ENCODE measurements at places on chromosomes 3 and 15.

DNA sequence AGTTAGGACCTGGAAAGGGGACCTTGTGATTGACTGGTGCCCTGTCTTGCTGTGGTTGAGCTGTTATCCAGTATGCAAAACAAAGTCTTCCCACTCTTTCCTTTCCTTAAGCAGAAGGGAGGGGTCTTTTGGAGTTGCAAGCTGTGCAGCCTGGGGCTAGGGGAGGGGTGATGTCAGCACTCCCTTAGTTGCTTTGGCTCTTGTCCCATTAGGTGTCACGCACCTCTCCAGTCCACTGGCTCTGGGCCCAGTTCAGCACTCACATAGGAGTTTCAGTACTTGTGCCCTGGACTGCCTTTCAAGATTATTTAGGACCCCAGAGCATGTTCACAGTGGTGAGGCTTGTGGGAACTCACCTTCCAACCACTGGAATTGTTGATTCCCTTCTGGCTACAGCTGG is 238.5 kb downstream of the DOCK3 start:
- no peak for DNase-seq

- DNase-seq = peak; percentile 27
Observed at GRCh38 chr3:143120716-143121240, 1.2 kb downstream of the CHST2 start.

DNA sequence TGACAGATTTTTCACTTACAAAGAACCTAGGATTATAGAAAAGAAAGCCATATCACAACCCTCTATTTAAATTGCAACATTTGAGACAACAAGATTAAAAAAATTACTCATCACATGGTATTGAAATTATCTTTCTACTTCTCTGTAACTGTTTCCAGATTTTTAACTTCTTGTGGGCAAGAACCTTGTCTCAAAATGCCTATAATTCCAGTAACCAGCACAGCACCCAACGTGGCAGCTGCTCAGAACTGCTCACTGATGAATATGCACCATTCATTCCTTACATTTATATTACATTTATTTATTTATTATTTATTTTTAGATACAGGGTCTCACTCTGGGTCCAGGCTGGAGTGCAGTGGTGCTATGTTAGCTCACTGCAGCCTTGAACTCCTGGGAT is 216.1 kb downstream of the THRB start:
- DNase-seq = no peak

GRCh38 chr3:156334841-156335545 is 214.6 kb downstream of the KCNAB1 start:
- DNase-seq = no peak

DNA sequence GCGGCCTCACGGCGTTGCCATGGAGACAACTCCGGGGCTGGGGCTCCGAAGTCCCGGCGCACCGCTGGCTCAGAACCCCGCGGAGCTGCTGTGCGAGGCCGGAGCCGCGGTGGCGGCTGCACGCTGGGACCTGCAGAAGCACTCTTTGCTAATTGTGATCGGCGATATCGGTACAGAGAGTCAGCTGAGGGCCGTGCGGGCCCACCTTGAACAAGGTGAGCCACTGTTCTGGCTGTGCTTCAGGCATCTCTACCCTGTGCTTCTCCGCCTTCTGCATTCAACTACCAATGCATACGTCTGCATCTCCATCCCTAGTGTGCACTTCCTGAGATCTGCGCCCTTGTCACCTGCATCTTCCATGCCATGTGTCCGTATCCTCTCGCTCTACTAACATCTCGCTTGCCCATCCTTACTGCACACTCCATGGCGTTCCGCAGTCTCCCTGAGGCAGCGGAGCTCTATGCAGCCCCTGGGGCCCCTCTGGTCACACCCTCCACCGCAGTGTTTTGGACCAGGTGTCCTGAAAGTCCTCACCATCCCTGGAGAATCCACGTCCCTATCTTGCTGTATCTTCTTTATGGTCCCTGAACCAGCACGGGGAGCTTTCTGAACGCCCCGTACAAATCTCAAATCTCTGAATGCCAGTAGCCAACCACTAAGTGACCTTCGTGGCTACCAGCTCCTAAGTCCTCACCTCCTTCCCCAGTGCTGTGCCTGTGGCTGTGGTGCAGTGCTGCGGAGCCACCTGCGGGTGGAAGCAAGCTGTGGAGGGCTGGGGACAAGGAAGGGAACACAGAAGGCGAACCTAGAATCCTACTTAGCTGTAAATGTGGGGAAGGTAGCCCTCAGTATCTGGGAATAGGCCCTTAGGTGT is 6.2 kb upstream of the MAP1A start:
- no peak for DNase-seq

DNA sequence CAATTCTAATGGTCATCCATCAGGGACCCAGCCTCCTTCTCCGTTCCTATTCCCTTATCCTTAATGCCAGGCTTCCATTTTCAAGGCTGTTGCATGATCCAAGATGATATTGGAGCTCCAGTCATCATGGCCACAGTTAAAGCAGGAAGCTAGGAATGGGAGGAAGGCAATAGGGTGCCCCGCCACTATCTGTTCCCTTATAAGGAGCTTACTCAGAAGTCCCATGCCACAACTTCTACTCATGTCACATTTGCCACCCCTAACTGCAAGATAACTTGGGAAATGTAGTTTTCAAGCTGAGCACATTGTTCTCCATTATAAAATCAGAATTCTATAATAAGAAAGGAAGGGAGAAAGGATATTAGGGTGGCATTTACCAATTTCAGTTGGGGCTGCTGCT is 38.6 kb upstream of the SPSB4 start:
- DNase-seq = no peak

DNA sequence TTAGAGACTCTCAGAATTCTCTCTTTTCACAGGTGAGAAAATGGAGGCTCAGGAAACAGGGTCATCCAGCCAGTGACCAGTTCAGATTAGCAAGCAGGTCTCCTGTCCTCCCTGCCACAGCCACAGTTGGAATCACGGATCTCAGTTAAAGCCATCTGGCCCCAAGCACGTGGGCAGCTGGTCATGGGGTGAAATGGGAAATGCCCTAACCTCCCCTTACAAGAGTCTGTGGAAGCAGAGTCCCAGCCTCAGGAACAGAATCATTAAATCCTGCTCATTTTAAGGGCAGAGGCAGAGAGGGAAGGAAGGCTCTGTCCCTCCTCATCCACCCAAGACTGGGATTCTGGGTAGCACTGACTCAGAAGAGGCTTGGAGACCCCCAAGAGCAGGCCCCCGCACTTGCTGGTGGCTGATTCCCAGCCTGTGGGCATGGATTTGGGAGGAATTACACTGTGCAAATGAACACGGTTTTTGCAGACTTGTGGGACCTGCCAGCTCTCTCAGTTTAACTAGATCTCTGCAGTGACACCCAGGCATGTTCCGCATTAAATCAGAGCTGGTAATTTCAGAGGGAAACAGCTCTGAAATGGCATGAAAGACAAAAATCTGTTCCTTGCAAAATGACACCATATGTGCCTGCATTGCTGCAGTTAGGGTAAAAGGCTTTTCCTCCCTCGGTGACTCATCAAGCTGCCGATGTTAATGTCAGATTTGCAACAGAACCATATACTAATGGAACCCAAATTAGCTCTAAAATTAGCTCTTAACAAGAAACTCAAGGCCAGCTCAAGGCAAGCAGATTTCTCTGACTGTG is 89.0 kb downstream of the BDH1 start:
- no peak for DNase-seq

GRCh38 chr3:119690043-119690656 is 12.7 kb upstream of the CFAP91 start:
- DNase-seq = no peak

DNA sequence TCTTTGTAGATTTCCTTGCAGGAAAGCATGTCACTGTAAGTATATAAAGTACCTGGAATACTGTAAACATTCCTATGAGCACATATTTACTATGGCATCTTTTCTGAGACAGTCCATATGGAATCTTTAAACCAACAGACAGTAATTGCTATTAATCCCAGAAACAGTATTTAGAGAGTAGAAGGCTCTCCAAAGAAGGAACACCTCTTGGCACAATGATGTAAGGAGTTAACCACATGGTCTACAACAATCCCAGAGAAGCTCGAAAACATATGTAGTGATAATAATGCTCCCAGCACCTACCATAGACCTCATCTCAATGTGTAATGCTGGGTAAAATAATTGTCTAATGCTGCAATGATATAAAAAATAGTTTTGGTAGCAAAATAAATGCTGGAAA is 95.8 kb upstream of the IL12A start:
- no peak for DNase-seq

DNA sequence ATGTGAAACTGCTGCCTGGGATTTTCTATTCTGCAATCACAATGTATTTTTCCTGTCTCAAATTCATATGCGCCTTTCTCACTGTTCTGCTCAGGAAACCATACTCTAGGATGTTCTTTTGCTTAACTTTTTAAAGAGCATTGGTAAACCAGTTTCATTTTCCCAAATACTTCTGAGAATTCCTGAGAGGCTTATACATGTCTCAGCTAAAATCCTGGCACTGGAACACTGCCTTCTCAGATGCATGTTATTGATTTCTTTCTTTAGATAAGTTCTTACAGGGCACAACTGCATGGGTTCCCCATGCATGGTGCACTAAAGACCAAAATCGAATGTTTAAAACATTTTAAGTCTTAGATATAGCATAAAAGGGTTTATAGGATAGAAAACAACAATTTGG is 178.3 kb upstream of the PLSCR5 start:
- DNase-seq = no peak

DNA sequence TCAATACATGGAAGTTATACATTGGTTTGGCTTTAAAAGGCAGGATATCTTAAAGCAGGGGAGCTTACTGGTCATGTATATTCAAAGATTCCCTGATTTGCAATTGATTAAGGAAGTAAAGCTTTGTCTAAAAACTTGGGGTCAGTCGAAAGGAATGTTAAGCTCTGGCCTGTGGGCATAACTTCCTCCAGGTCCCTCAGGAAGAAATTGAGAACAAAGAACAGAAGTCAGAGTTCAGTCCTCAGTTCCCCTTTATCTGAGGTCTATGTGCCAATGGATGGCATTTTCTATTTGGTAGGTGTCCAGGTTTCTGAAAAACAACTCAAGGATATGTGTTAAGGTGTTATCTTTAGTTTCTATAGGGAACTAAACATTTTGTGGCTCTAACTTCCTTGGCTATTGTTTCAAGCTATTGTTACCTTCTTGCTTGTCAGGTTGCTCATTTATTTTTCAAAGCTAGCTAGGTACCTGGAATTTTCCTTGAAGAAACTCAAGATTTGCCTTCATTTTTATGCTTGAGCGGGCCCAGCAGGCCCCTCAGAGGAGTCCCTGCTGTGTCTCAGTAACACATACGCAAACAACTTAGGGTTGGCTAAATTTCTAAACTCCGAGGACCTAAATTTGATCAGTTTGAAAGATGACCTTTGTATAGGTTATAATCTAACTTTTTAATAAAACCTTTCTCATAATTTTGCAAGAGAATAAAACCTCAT is 135.0 kb upstream of the UBE2E2 start:
- DNase-seq = no peak

DNA sequence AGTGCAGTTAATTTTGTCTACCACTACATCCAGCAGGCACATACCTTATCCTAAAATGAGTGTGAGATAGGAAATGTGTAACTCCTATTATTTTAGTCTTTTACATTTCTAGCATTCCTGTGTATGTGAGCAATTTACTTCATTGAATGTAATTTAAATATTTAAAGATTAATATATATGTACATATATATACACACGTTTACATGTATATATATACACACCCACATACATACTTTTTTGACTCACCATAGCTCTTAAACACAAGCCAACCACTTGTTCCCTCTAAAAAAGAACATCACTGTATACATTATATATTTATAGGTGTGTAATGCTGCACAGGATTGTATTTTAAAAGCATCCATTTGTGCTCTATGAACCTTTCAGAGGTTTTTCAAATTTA is 425.6 kb upstream of the NECTIN3 start:
- no peak for DNase-seq

DNA sequence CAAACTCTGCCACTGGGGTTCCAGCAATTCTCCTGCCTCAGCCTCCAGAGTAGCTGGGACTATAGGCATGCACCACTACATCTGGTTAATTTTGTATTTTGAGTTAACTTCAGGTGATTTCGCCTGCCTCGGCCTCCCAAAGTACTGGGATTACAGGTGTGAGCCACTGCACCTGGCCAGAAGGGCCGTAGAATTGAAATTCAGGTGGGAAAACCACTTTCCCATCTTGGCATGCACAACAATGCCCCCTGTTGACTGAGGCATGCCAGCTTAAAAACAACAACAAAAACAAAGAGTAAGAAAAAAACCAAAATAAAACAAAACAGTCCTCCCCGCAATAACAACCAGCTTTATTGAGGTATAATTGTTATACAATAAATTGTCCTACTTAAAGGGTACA is 32.6 kb upstream of the RAB11A start:
- DNase-seq = no peak

DNA sequence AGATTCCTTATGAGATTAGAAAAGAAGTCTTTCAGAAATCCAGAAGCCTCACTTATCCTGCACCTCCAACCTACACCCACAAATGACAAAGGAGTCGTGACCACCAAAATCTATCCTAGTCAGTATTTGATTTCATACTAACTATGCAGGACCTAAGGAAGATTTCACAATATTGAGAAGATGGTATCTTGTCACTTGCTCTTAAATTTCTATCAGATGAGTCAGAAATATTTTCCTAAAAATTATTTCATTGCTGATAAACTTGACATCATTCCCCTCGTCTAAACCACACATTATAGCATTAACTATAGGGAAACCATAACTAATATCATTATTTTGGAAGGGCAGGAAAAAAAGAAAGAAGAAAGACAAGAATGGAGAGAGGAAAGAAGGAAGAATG is 138.0 kb upstream of the THBS1 start:
- no peak for DNase-seq

- no peak for DNase-seq
Observed at GRCh38 chr15:65529762-65530317, 423 bp upstream of the HACD3 start.

DNA sequence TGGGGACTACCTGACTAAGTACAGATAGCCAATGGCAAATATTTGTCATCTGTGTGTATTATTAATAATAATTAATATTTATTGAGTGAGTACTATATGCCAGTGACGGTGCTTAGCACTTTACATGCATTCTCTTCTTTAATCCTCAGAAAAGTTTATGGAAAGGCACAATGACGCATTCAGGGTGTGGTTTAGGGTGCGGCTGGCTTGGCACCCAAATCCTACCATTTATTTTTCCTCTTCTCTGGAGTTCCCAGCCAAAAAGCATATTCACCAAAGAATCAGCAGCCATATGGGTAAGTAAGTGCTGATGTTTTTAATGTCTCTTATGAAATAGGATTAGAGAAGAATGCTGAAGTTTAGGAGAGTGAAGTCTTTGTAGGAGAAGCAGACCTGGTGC is 140.4 kb upstream of the TP63 start:
- no peak for DNase-seq

DNA sequence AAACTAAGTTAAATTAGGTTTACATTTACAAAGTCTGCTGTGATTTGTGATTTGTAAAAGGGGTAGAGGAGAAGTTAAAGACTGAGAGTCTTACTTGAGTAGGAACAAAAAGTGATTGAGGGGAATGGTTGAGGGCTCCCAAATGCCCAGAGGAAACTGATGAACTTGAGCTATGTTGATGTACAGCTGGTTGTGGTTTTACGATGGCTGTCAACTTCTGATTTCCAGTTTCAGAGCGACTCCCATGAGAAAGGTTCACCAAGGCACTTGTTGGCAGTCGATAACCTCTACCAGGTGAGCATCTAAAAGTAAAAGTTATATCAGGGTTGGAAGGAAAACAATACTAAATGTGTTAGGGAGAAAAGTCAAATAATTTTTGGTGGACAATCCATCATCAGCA is 91.0 kb downstream of the XRN1 start:
- no peak for DNase-seq
